ENCODE measurements at places on chromosomes 2 and 18.

DNA sequence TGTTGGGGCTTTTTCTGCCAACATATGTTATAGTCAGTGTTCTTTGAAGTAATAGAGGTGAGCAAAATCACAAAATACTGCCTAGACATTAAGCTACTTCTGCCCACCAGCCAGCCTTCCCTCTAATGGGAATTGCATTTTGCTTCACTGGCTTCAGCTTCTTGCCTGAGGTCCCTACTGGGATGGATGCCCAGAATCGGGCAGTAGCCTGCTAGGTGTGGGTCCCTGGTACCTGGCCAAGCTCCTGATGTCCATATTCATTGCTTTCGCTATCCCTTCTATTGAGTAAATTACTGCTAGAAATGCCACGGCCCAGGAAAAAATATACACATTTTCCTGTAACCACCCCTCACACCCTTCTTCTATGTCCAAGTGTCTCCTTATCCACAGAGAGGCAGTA, 27.0 kb downstream of the CRYGD start:
- no peak for DNase-seq

DNA sequence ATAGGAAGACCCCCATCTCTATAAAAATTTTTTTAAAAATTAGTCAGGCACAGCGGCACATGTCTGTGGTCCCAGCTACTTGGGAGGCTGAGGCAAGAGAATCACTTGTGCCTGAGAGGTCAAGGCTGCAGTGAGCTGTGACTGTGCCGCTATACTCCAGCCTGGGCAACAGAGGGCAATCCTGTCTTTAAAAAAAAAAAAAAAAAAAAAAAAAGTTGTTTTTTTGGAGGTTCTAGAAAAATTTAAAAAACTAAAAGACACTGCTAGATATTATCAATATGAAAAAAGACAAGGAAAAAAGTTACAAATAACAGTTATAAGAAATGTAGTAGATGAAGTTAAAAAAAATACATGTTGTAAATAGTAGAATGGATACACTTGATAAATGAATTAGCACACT, 56.1 kb upstream of the C2orf15 start:
- DNase-seq: no peak

DNA sequence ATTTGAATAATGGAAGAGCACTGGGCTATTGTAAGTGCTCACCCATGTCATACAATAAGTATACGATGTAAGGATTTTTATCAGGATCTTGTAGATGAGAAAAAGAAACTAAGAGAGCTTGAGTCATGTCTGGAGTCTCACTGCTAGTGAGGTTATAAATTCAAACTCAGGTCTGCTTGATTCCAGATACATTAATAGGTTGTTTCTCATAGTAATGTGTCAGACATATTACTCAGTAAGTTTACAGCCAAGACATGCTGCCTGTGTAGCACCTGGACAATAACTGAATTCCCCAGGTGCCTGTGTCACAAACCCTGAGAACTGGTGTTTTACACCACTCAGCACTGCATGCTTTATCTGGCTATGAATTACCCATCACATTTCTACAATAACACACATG, 216.9 kb upstream of the LRP1B start:
- DNase-seq: no peak

- no peak for DNase-seq
These were observed 27.1 kb upstream of the ZC3H15 start for GRCh38 chr2:186459009-186459408.

Measured in T-helper 2 cell treated with Interferon-gamma antibody and Interleukin-4, amounts not matched to agents 5 μg/mL and 100 μg/mL, for 36 hours (primary cell).